ENCODE measurements at places on chromosomes 6 and 20.

DNA sequence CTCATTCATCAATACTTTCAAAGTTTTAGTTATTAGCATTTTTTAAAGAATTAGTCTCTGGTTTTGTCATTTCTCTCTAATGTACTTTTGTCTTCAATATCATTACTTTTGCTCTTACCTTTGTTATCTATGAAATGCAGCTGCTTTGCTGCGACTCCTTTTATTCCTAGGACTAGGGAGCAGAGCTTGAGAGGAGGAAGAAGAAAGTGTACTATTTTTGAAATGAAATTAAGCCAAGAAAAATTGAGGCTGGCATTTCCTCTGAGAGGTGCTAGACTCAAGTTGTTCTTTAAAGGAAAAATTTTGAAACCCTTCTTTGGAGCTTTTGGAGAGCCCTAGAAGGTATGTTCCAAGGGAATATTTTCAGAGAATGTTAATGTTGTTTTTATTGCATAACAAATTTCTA lies 48.3 kb upstream of the MRAP2 start:
- no peak for DNase-seq

DNA sequence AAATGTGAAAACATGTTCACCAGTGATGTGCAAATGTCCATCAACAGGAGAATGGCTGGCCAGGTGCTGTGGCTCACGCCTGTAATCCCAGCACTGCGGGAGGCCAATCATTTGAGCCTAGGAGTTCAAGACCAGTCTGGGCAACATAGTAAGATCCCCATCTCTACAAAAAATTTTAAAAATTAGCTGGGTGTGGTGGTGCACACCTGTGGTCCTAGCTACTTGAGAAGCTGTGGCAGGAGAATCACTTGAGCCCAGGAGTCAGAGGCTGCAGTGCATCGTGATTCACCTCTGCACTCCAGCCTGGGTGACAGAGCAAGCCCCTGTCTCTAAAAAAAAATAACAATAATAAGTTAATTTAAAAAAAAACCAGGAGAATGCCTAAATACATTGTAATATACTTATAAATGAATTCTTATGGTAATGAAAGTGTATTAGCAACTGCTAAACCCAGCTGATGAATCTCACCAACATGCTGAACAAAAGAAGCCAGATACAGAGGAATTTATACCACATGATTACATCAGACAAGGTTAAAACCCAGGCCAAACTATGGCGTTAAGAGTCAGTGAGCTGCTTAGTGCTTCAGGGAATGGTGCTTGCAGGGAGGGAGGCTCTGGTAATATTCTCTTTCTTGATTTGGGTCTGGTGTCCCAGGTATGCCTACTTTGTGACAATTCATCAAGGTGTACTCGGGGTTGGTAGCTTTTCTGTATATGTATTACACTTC lies 36.4 kb downstream of the RPP40 start:
- DNase-seq: no peak

GRCh38 chr20:23446505-23446904 lies 6.2 kb downstream of the CST11 start:
- peak; percentile 44 for DNase-seq

DNA sequence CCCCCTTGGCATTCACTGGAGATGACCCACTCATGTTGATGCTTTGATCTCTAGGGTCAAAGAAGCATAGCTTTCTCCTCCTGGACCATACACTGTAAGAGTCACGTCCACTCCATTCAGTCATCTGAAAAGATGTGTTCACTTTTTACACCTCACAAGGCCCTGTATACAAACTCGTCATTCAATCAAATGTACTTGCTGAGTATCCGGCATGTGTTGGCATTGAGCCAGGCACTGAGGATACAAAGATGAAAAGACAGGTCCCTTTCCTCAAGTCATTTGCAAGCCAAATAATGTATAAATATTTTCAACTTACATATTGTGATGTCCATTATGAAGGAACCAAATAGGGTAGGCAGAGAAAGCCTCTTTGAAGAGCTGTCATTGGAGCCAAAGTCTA lies 32.6 kb upstream of the CSNK2A1 start:
- DNase-seq: no peak

DNA sequence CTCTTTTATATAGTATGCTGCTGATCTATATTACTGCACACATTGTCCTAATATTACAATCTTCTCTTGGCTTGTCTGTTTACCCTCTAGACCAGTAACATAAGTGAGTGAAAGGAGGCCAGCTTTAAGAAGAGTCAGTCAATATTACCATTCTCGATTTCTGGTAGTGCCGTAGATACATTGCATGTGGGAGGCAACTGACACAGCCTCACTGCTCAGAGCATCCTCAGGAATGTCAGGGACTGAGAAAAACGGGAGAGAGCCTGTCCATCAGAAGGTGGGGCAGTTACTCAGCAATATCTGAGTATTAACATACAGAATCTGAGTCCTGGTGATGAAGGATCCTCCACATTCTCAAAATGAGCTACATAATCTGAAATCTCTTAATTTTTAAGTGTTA lies 259.9 kb downstream of the GJA1 start:
- DNase-seq: no peak

DNA sequence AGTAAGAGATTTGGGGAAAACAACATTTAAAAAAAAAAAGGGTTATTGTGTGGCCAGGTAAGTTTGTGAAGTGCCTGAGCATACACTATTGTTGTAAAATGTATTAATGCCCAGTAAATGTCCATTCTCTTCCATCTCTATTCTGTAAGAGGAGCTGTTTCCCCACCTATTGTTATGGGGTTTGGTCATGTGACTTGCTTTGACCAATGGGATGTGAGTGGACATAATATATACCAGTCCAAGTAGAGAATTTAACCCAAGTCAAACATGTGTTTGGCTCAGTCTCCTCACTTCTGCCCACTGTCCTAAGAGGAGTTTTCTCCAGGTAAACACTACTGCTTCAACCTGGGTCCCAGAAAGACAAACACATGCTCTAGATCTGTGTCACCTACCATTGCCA lies 377.1 kb downstream of the FOXA2 start:
- no peak for DNase-seq

- no peak for DNase-seq
Measured at GRCh38 chr6:151690303-151690702, 117.2 kb upstream of the ESR1 start.

GRCh38 chr6:28137505-28137981 lies 4.1 kb upstream of the ZKSCAN8 start:
- no peak for DNase-seq

DNA sequence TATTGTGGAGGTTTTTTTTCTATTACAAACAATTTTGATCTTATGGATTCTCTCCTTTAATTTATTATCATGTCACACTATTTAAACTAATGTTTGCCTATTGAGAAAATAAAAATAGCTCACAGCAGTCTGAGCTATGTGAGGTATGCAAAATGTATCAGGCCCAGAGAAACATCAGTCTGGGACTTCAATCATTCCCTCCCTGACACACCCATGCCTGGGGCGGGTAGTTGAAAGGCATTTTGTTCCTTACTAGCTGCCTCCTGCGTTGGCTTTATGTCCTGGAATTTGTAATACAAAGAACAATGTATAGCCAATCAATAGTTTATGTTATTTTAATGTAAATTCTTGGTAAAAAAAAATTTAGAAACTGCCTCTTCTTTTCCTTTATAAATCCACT lies 403.3 kb downstream of the EPM2A start:
- DNase-seq: no peak

DNA sequence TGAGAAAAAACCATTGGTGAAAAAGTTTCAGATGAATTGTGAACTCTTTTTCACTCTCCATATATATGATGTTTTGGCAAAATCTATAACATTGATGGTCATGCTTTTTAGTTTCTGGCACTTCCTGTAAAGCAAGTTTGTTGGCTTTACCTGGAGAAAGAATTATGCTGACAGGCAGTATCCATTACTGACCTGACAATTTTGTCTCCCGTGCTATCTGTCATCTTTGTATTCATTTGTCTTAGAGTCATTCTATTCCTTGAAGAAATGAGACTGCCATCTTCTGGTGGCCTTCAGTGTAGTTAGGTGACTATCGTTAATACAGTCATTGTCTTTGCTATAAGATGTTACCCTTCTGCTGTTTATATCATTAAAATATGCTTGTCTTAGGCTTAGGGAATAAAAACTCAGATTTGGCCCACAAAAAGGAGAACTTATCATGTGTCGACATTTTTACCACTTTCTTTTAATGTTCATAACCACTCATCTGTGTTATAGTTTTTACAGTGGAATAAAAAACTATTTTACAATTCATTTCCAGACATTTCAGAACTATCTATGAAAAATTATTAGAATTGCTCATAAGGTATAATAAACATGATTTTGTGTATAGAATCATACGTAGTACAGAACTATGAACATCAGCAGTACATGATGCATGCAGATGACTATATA lies 707.0 kb downstream of the EPM2A start:
- no peak for DNase-seq

- DNase-seq: no peak
Measured at GRCh38 chr6:110322874-110323242, 35.3 kb downstream of the METTL24 start.

DNA sequence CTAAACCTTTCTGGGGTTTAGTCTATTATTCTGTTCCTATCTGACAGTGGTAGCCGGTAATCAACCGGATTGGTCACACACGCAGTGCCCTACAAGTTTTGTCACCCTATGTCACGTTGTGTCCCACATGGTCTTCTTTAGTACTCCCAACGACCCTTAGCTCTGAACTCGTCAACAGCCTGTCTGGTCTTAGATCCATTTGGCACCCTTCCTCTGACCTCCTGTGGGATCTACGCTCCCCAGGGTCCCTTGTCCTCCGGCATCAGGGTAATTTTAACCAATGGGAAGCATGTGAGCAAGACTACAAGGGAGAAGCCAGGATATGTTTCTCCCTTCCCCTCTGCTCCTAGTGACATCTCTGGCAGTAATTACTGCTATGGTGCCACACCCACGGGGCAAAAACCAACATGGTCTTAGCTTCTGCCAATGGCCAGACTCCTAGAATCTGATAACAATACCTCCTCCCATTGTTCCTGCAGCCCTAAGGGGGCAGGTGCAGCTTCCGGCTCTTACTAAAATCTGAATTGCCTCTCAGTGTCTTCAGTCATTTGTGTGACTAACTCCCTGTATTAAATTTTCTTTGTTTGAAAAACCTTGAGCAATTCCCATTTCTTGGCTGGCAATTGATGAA lies 56.6 kb downstream of the MAFB start:
- DNase-seq: no peak

DNA sequence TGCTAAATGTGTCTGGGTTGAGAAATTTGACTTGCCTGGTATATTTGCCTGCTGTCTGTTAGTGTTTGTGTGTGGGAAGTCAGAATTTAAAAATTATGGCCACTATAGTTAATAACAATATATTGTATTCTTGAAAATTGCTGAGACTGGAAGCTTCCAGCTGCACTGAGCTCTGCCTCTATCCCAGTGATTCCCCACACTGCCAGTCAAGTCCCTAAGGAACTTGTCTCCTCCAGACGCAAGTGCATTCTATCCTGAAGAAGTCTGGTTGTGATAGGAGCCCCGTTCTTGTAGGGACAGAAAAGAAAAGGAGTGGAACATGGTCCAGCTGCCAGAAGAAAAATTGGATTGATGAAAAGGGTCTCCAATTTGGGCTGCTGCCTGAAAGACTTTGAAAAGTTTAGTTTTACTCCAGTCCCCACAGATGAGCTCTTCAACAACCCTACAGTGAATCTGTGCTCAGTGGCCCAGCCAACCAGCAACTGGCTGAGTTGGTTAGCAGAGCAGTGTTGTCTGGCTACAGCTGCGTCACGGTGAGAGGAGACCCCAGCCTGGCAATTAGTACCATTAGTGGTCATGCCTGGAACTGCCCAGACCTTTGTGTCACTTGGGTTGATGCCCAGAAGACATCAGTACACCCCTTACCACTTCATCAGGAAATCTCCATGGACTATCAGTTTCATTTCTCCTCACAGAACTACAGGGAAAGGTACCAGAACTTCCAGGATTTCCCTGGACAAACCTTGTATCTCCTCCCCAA lies 183.1 kb upstream of the MCHR2 start:
- DNase-seq: no peak
